ENCODE measurements at places on chromosomes 2 and 18.

GRCh38 chr2:102001767-102002142 is 10.0 kb downstream of the IL1R2 start:
- DNase-seq = no peak

DNA sequence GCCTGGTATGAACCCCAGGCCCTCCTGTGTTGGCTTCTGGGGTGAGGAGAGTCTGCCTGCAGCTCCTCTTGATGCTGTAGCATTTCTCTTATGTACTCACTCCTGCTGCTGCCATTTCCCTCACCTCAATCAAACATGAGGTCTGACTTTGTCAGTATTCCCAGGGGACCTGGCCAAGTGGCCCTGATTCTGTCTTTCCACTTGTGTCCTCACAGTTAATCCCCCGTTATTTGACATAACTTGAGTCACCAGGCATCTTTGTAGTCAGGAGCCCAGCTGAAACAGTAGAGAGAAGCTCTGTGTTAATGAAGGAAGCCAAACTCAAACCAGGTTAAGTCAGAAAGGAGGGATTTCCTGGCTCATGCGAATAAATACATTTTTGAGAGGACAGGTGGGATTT is 55.0 kb downstream of the SLC9A2 start:
- no peak for DNase-seq

DNA sequence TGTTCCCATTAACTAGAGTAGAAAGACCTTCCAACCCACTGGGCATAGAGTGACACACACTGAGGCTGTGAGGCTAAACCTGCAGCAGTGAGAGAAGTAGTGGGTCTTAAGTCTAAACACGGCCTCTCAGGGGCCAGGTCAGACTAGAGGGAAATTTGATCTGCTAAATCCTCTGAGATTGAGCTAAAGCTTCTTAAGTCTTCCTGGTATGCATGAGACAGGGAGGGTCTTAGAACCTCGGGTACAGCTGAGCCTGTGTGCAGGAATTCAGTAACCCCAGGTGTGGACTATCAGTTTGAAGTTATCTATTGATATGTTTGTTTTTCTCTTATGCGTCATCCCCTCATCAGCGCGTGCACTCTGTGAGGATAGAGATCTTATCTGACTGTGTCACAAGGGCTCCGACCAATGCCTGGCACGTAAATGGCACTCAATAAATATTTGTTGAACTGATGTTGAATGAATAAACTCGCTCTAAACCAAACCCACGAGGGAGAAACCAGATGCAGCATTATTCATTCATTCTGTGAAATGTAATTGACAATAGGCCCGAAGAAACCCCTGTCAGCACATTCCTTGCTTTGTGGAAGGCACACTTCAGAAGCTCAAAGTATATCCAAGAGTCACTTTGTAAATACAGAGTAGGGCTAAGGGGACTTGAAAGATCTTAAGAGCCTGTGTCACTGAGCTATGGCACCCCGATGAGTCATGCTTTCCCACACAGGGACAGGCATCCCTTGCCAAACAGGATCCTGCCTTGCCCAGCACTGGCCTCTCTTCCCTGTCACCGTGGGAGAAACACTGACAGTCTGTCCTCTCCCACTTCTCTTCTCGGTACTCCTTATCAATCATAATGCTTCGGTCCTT is 21.7 kb upstream of the RAB10 start:
- DNase-seq = peak; percentile 66

- DNase-seq = peak; percentile 23
These were observed 32.1 kb upstream of the ZNF638 start for GRCh38 chr2:71299507-71299906.

- DNase-seq = no peak
These were observed 212.0 kb upstream of the MGAT5 start for GRCh38 chr2:134041877-134042276.

- DNase-seq = no peak
These were observed 32.5 kb downstream of the NABP1 start for GRCh38 chr2:191710411-191710900.

DNA sequence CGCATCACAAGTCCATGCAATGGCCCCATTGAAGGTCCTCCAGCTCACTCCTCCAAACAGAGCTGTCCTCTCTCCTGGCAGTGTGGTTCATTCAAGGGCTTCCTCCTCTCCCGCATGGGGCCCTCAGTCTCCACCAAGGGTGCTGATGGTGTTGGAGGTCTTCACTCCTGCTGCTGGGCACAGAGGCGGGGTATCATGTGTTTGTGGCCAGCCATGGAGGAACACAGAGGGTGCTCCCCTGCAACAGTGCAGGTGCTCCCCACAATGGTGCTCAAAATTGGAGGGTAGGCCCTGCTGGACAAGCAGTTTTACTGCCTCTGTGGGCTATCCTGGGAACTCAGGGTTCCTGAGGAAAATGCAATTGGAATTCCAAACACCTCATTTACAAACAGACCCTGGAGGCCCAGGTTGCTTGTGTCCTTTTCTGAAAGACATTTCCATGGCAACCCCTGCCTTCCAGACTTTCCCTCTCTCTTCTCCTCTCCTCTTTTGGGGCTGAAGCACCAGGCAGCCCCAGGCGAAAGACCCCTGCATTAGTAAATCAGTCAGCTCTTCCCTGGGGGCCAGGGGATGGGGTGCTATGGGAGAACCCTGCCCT is 256.0 kb downstream of the HAUS1 start:
- DNase-seq = no peak

- DNase-seq = no peak
These were observed at the start of gene PCARE for GRCh38 chr2:29074411-29074810. Gene PCARE (minus strand): TSS chr2:29074523. CDS start chr2:29074261, 262 bp downstream.

- DNase-seq = no peak
These were observed 1178.5 kb upstream of the ACVR2A start for GRCh38 chr2:146666340-146666739.

DNA sequence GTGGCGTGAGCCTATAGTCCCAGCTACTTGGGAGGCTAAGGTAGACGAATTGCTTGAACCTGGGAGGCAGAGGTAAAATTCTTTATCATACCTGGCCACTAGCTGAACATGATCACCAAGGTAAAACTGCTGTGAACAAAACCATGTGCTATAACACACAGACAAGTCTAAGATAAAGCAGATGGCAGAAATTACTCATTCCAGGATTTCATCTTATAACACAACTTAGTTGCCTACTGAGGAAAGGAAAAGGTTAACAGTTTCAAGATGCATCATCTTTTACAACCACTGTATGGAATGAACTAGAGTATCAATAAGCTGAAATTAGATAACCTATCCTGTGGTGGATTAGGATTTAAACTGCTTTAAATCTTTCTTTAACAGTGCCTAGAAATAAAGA is 8.3 kb downstream of the ARL5A start:
- DNase-seq = no peak

- DNase-seq = no peak
These were observed 231.5 kb downstream of the PRKCE start for GRCh38 chr2:45882707-45883602.

GRCh38 chr2:16315908-16316307 is 349.7 kb downstream of the CYRIA start:
- DNase-seq = no peak

DNA sequence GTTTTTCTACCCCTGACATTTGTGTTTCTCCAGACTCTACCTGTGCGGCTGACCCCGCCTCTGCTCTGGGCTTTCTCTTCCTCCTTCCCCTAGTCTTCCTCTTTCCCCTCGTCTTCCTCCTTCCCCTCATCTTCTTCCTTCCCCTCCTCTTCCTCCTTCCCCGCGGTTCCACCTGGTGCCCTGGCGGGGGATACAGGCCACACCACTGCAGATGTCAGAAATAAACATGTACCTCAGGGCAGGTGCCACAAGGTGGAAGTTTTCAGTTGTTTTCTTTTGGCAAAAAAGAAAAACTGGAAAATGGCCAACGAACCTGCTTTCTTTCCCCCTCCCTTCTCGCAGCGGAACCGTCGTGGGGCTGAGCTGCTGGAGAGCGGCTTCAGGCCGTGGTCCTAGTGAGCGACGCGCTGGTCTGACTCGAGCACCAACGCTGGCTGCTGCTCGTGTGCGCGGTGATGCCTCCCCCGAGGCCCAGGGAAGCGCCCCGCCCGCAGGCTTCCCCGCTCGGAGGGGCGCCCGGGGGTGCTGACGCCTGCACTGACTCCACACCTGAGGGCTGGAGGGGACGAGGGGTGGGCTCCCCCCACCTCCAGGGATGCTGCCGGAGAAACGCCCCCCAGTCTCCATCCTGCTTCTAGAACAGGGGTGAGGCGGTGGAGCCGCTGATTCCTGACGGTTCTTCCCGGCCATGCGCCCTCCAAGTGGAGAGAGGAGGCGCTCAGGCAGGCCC is 83.7 kb upstream of the ZNF516 start:
- no peak for DNase-seq

- DNase-seq = no peak
These were observed 165.4 kb upstream of the SLC1A4 start for GRCh38 chr2:64823794-64824193.

DNA sequence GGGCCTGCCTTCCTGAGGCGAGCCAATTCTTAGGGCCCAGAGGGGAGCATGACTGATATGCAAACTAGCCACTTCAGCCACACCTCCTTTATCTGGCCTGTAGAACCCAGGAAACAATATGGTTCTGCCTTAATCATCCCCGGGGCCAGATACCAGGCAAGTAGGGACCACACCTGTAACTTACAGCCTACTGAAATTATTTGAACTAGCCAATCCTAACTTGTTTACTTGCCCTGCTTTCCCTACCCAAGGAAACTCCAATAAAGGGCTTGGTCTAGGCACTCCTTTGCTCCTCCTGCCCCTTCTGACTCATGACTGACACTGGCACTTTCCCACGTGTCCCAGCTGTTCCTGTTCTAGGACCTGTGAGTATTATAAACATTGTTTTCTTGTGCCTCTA is 57.6 kb downstream of the MYOM1 start:
- DNase-seq = no peak

DNA sequence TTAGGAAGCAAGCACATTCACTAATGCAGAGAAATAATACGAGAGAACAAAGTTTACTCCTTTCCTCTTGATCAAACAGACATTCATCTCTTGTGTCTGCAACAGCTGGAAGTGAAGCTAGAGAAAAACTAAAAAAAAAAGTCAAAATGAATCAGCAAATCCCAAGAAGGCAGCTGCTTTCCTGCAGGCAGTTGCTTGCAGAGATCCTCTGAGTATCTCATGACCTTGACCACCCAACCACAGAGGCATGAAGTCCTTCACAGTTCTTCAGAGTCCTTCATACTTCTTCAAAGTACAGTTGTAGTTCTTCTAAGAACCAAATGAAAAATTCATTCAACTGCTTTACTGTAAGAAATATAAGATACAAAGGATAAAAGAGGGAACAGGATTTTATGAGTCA is 97.2 kb upstream of the ACVR1C start:
- DNase-seq = no peak

DNA sequence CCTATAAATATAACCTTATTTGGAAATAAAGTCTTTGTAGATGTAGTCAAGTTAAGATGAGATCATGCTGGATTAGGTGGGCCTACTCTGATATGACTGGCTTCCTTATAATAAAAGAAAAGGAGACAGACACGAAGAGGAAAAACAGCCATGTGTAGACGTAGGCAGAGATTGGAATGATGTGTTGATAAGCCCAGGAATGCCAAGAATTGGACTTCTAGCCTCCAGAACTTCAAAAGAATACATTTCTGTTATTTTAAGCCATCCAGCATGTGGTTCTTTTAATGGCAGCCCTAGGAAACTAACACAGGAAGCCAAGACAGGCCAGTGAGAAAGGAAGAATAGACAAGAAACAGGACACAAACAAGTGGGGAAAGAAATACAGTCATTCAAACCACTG is 68.6 kb downstream of the NYAP2 start:
- DNase-seq = no peak

- DNase-seq = no peak
These were observed 86.4 kb upstream of the FBXO11 start for GRCh38 chr2:47992671-47993070.
